ENCODE measurements at places on chromosomes 4 and X.

- DNase-seq: no peak
Measured at GRCh38 chr4:123449780-123450179, 53.2 kb downstream of the SPRY1 start.

- no peak for DNase-seq
Measured at GRCh38 chrX:152738560-152738959, 5.0 kb downstream of the MAGEA12 start.

DNA sequence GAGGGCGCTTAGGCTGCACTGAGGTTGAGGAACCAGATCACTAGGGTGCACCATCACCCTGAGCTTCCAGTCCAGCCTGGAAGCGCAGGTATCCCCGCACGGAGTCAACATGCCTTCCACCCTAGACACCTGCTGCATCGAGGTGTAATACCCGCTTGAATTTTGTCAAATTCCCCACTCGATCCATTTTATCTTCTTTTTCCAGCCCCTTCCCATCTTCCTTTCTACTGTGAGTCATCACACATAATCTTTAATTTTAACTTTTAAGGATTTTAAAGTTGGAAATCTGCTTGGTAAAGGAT lies 821 bp downstream of the PLK4 start:
- no peak for DNase-seq

- no peak for DNase-seq
Measured at GRCh38 chr4:102675141-102675540, 85.6 kb downstream of the MANBA start.

DNA sequence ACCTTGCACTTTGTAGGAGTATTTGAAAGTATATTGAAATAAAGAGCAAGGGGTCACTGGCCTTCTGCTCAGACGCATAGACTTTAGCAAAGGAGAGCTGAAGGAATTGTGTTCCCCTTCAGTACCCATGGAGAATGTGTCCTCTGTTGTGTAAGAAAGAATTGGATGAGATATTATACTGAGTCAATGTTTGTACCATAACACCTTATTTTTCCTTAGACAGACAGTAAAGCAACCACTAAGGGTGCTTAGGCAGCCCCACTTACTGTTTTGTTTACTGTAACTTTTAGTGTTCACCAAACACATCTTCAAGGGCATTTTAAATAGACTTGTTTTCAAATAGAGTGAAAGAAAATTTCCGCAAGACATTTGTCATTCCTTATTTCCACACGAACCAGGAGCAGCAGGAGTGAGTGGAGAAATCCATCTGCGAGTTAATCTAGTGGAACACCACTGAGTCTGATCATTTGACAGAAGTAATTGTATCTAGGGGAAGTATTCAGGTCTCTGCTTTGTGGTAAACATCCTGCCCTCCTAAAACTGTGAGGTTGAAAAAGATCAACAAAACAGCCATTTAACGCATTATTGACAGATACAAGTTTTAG lies 89.5 kb downstream of the SLIT2 start:
- no peak for DNase-seq

- no peak for DNase-seq
Measured at GRCh38 chr4:23819041-23819511, 70.8 kb downstream of the PPARGC1A start.

GRCh38 chr4:185381288-185382196 lies 14.2 kb downstream of the LRP2BP start:
- no peak for DNase-seq

- DNase-seq: no peak
Measured at GRCh38 chrX:119495734-119496726, 27.8 kb downstream of the SLC25A5 start.

DNA sequence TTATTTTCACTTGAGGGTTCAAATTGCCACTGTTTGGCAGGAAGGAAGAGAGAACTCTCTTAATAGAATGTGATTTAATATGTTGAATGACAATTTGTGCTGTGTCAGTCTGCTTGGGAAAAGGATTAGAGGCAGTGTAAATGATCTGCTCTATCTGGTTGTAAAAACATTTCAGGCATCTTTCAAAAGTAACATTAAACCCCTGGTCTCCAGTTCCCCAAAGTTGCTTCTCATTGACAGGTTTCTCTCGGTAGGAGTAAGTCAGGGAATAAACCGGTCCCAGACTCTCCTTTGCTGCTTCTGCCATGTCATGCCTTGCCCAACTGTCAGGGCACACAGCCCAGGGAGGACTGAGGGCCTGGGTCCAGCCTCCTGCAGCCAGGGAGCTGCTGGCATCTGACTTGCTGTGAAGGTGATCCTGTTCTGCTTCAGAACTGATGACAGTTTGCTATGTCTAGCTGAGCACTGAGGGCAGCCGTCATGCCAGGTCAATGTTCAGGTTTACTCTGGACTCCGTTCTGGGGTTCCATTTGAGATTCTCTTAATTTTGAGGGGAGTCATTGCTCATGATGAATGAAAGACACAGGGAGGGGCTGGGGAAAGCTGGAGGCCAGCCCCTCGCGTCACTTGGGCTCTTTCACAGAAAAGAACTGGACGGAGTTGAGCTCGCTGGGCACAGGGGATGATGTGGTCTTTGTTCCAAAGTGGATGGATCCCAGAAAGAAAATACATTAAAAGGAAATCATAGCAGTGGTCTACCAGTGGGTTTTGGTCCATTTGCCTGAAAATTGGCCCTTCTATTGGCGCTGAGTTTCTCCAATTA lies 312.4 kb downstream of the ARHGAP10 start:
- DNase-seq: no peak

GRCh38 chr4:71270901-71271300 lies 67.9 kb upstream of the SLC4A4 start:
- no peak for DNase-seq

- no peak for DNase-seq
Measured at GRCh38 chrX:40050532-40050931, 47.2 kb downstream of the BCOR start.

DNA sequence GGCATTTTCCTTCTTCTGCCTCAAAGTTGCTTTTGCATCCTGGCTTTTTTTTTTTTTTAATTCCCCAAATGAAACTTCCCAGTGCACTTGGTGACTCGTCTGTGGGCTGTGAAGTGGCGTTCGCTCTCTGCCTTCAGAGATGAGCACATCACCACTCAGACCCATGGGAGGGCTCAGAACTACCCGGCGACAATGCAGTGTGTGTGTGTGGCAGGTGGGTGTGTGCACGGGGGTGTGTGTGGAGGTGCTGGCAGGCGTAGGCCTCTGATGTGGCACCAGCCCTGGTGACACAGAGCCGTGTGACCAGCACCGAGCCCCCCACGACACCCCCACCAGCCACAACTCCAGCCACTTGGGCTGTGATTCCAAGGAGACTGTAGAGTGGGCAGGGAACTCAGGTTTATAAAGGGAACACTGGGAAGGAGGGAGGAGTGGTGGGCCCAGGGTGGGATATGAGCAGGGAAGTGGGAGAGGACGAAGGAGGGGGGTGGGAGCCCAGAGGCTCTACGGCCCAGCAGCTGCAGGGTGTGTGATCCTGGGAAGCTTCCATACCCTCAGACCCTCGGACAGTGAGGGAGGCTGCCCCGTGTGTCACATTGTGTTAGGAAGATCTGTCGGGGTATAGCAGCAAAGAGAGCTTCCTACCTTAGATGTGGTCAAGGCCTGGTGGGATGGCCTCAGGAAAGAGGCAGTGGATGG lies 6.0 kb upstream of the WFS1 start:
- no peak for DNase-seq

GRCh38 chr4:136277741-136278140 lies 1254.6 kb downstream of the PCDH18 start:
- DNase-seq: no peak

DNA sequence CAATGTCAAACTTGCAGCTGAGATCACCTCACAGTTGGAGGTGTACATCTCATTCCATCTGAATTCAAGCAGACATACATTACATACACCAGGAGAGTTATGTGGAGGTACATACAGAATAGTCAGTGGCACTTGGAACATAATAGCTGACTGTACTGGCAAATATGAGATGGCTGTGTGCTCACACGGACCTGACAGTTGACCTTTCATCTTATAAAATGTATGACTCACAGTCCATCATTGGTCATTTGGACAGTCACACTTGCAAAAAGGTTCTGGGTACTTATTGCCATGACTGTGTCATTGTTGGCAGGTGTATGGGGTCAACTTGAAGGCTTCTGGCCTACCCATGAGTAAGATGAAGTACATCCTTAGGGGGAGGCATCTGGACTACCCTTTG lies 88.6 kb upstream of the WDR1 start:
- DNase-seq: no peak

DNA sequence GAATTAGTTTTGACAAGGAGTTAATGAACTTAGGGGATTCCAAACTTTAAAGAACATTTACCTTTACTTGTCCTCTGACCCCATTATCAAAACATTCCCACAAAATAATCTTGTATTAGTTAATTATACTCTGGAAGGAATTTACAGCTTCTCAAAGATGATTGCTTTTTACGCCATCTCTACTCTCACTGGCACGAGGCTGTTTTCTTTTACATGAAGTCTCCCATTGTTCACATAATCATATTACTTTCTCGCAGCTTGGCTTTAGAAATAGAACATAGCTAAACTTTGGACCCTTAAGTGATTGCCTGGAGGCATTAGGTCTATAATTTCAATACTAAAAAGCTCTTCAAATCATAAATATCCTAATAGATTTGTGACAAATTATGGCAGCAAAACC lies 592.9 kb downstream of the TRIML1 start:
- no peak for DNase-seq

- DNase-seq: no peak
Measured at GRCh38 chr4:139655116-139655515, 10.5 kb upstream of the MGST2 start.

GRCh38 chrX:75151827-75152592 lies 4.1 kb downstream of the ABCB7 start:
- no peak for DNase-seq

GRCh38 chr4:78518561-78518960 lies 33.0 kb upstream of the ANXA3 start:
- DNase-seq: no peak

GRCh38 chrX:275476-275966 lies 5.7 kb upstream of the PLCXD1 start:
- no peak for DNase-seq

GRCh38 chr4:163048447-163048846 lies 118.2 kb downstream of the NAF1 start:
- DNase-seq: no peak

DNA sequence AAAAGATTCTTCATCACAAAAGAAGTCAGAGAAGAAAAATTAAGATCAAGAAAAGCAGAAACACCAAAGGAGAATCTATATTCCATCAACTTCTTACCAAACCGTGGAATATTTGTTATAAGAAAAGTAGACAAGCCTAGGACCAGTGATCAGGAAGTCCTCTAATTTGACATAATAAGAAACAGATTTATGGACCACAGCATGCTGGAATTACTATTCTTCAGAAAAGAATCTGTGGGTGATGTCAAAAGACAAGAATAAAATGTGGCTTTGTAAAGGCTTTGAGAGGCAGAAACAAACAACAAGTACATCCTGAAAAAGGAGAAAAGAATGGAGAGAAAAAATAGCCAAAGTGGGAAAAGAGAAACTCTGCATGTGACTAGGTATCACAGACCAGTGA lies 123.3 kb downstream of the SLC10A7 start:
- no peak for DNase-seq

DNA sequence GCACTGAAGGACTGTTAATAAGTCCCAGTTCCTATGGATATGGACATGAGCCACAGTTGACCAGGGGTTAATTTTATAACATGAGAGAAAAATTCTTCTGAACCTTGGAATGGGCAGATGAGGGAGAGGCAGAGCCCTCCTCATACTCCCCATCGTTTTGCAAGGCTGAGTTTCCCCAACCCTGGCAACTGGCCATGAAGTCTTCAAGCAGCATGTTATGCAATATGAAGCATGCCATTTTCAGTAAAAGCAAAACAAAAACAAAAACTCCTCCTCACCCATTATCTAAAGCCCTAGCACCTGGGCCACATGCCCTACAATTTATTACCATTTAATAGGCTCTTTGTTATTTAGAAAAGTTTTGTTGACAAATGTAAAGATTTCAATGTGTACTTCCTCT lies 64.5 kb downstream of the GPC4 start:
- DNase-seq: no peak

DNA sequence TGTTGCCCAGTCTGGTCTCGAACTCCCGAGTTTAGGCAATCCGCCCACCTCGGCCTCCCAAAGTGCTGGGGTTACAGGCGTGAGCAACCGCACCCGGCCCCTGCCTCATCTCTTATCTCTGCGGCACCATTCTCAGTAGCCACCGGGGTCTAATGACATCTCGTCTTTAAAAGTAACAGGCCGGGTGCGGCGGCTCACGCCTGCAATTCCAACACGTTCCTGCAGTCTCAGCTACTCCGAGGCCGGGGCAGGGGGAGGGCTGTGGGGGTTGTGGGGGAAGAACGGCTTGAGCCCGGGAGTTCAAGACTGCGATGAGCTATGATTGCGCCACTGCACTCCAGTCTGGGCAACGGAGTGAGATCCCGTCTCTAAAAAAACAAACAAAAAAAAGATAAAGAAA lies 28.8 kb downstream of the ING2 start:
- no peak for DNase-seq

DNA sequence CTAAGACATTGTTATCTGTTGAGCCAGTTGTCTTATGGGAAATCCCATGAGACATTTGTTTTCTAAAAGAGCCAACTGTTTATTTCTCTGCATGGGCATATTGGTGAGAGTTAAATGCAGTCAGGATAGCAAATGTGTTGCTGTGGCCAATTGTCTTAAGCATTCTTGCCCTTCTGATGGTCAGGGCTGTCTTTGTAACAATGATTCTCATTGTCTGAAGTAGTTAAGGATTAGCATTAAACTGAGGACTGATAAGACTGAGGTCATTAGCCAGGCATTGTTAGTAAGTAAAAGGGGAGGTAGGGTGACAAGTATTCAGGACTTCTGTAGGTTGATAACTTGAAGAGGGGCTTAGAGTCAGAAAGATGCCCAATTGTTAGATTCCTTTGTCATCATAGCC lies 11.2 kb upstream of the MORF4L2 start:
- DNase-seq: no peak

DNA sequence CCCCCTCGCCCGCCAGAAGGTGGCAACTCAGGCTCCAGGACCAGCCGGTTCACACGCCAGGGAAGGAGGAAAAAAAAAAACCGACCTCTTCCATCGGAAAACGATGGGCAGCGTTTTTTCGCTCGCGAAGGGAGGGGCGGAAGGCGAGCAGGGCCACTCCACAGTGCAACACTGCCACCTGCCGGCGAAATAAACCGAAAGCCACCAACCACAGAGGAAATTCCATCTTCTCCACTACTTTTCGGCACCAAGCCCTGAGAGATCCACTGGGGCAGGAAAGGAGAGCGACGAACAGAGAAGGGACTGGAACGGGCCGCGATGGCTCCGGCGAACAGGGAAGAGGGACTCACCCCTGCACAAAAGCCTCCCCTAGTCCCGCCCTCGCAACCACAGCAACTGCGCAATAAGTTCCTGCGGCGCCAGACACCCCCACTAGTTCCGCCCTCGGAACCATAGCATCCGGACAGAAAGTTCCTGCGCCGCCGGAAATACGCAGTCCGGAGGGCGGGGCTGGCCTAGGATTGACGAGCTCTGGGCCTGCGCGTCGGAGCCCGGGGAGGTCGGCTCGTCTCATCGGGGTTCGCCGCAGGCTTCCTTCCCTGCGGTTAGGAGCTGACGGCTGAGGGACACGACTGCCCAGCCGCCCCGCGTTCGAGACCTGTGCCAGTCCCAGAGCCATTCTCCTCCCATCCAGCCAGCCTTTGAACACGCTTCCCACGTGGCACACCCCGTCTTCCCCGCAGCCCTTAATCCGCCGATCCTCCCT lies 23.4 kb downstream of the FAM156A start:
- peak; percentile 32 for DNase-seq
